ENCODE measurements at places on chromosomes 7 and 10.

DNA sequence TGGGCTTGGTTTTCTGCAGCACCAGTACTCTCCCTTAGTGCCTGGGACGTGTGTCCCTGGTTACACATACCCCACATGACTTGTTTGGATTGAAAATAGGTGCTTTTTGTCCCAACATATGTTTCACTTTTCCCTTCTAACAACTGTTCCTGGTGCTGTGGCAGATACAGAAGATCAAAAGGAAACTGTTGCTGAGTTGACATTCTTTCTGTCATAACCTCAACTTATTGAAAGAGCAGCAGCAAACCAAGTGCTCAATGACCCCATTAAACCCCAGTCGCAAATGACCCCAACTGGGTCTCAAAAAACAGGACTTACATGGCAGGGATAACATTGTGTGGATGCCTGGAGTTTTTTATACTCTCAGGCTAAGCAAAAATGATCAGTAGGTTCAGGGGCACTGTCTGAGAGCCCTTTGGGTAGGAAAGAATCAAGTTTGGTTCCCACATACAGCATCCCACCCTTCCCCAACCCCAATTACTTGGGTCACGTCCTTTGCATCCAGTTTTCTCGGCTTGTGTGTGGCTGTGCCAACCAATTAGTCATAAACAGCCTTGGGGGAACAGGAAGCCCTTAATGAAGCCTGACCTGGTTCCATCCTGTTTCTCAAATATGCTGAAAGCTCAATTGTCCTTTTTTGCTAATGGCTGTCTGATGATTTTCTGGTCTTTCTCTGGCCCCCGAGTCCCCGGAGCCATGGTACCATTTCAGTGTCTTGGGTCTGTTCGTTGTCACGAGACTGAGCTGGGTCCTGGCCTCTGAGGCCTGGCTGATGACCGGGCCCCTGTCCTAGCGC is 4.9 kb downstream of the HKDC1 start:
- DNase-seq: no peak

DNA sequence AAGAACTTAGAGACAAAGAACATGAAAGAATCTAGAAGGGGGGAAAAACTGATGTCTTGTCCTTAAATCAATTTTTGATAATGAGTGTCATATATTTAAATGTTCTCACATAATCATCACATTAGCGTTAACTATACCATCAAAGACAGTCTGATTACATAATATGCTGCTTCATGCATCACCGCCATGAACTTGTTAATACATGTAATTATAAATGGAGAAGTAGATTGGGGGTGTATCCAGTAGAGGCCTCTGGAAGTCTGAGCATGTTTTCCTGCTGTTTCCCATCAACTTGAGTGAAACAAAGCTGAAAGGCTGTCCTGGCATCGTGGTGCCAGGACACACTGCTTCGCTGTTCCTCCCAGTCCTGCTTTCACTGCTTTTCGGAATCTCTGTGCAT is 48.2 kb downstream of the PRLHR start:
- no peak for DNase-seq

DNA sequence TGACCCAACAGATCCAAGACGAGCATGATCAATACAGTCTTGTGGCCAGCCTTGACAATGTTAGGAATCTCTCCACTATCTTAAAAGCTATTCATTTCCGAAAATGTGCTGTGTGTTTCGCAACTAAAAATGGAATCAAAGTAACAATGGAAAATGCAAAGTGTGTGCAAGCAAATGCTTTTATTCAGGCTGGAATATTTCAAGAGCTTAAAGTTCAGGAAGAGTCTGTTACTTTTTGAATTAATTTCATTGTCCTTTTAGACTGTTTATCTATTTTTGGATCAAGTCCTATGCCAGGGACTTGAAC is 24.3 kb upstream of the TIAL1 start:
- no peak for DNase-seq

GRCh38 chr10:58886406-58886805 is 290.0 kb upstream of the PHYHIPL start:
- DNase-seq: no peak

- DNase-seq: no peak
Measured at GRCh38 chr7:30633223-30633622, 38.5 kb downstream of the GARS1 start.

- DNase-seq: no peak
Measured at GRCh38 chr10:72267381-72267780, 6.3 kb upstream of the DDIT4 start.

- no peak for DNase-seq
Measured at GRCh38 chr7:141202535-141202934, 128.7 kb downstream of the TMEM178B start.

Data from fibroblast of skin of back (primary cell).